GM12864 (cell line): ENCODE measurements at places on chromosomes 5 and 9.
A peak's percentile ranks its signal among the peaks of the same experiment; 100 is the strongest.

- DNase-seq: no peak
Measured at GRCh38 chr9:118711843-118712242, 657.4 kb downstream of the BRINP1 start.

GRCh38 chr9:1604942-1605560 lies 410.1 kb upstream of the SMARCA2 start:
- peak; percentile 5 for DNase-seq

GRCh38 chr9:121398374-121398773 lies 28.3 kb upstream of the STOM start:
- no peak for DNase-seq

- DNase-seq: peak; percentile 94
Measured at GRCh38 chr9:272251-273213, 57.9 kb downstream of the DOCK8 start.

GRCh38 chr9:22112870-22113821 lies 104.0 kb upstream of the CDKN2B start:
- no peak for DNase-seq

- DNase-seq: no peak
Measured at GRCh38 chr9:366620-367019, 152.0 kb downstream of the DOCK8 start.

DNA sequence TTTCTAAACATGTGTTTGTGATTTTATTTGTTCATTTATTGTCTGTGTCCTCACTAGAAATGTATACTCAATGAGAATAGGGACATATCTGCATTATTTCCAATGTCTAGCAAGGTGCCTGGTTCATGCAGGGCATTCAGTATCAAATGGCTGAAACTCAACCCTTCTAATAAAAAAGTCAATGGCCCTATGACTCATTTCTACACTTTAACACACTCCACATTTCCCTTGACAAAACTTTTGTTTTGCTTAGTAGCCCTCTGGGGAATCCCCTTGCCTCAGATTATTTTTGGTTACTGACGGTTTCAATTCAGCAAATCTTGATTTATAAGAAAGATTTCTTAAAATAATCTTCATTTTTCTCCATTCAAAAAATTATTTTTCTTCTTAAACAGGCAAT lies 206.0 kb upstream of the DMRTA1 start:
- no peak for DNase-seq

DNA sequence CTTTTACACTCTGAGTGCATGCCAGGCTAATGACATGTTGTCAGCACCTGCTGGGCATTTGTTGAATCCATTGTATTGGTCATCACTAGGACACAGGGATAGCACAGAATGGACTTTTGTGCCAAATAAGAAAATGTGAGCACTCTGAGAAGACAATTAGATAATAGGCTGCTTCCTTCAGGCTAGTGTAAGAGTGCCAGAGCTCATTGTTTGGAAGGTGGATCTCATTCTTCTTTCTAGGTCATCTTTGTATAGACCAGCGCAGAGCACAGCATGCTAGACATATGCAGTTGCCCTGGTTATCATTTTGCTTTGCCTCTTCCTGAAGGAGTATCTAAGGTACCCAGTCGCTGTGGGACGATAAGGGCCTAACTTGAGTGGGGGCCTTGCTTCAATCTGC lies 493.4 kb upstream of the COX7C start:
- no peak for DNase-seq

DNA sequence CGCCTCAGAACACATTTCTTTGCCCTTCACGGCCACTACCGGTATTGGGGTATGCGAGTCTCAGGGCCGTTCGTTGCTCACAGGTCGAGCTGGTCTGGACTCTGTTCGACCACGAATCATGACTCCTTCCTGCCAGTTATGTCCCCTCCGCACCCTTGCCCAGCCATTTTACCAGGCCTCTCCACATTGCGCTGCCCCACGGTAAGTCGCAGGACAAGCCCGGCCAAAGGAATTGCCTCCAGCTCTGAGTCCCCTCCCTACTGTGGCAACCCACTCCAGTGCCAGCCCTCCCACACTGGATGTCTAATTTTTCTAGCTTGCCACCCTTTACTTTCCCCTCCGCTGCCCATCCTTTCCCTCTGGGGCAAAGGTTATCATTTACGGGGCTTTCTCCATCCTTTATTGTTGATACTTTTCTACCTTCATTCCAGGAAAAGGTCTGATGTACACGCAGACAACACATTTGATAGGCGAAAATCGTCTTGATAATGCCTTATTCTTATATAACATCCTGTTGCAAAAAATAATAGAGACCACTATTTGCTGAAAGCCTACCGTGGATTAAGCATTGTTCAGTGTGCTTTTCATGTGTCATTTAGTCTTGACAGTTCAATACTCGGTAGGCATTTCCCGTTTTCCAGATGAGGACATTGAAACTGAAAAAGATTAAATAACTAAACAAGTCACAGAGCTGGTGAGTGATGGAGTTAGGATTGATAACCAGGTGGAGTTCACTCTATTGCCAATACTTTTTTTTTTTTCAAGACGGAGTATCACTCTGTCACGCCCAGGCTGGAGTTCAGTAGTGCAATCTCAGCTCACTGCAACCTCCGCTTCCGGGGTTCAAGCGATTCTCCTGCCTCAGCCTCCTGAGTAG lies 958 bp upstream of the HSPA5 start:
- DNase-seq: no peak

DNA sequence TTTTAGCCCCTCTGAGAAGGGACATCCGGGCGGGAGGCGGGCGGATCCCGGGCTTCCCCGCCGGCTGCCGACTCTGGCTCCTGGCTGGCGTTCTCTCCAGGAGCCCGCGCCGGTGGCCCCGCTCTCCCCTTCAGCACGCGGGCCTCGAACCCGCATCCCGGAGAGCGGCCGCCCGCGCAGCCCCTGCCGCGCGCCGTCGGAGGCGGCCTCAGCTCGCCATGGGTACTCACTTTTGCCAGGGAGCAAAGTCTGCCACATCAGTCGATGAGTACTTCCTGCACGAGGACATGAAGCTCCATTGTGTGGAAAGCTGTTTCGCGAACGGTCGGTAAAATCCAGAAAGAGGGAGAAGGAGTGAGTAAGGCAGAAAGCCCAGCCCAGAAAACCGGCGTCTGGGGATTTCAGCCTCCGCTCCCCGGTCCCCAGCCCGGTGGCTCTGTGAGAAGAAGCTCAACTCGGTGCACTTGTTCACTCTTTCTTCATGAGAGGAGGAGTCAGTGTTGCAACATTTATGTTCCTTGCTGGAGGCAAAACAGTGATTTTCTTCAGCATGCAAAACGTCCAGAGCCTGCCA lies at the start of gene PRLR:
Gene PRLR (minus strand): TSS at position 450 of the 574 bp plus-strand sequence. CDS start 140,867 bp downstream, outside the sequence.
- no peak for DNase-seq

GRCh38 chr9:99176527-99177013 lies 45.2 kb downstream of the ALG2 start:
- no peak for DNase-seq

- no peak for DNase-seq
Measured at GRCh38 chr5:66440202-66440680, 156.0 kb upstream of the MAST4 start.

GRCh38 chr9:80720579-80720978 lies 968.8 kb downstream of the TLE1 start:
- no peak for DNase-seq

GRCh38 chr5:60851626-60852025 lies 7.6 kb upstream of the ELOVL7 start:
- DNase-seq: no peak

DNA sequence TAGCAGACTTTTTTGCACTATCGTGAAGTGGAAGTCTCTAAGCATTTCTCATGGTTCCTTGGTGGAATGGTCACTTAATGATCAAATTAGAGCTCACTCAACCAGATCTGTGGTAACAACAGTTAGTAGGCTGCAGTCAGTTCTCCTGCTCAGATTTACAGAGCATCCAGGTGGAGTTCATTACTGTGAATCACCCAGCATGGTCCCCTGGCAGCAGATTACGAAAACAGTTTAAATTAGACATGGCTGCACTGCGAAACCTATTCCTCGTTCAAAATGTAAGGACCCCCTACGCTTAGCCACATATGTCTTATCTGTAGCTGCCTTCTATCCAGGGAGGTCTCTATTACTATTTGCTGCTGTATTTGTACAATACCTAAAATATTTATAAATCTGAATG lies 823.6 kb upstream of the ARRDC3 start:
- no peak for DNase-seq

DNA sequence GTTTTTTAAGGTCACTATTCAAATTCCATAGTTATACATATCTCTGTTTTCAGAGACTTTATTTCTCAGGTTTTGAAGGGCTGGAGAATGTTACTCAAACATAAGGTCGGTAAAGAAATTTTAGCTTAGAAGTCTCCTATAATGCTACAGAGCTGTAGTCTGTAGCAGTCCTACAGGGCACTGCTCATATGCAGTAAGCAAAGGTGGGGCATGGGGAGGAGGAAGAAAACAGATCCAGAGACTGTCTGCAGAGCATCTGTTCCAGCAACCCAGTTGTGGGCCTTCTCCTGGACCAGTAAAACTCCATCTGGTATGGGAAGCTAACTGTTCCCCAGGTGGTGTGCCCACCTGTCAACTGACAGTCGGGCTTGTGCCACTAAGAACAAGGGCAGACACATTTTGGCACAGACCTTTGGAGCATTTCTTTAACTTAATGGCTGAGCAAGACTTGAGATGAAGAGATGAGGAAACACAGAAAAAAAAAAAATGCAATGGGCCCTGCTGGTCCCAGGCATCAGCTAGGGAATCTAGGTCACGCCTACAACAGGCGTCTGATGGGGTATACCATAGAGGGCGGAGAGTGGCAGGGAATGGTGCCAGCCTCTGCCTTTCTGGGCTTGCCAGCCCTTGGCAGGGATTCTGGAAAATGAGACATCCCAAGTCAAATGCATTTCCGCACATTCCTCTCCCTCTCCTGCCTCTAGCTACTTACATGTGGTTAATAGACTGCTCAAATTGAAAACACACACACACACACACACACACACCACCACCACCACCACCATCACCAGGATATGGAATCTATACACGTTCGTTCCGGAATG lies 218.9 kb downstream of the ARL15 start:
- no peak for DNase-seq

DNA sequence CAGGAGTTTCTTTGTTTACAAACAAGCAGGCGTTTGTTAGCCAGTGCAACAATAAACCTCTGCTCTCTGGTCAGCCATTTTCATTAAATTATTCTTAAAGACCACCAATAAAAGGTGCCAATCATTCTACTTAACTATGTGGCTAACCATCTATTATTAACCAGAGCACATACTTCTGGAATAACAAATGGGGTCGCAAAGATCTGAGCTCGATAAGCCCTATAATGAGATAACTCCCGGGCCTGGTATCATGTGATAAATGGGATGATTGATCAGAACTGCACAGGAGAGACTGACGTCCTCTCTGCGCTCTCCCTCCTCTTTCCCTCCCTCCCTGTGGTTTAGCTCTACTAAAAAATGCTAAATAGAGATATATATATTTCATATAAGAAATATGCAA lies 488.2 kb downstream of the NTRK2 start:
- DNase-seq: no peak

DNA sequence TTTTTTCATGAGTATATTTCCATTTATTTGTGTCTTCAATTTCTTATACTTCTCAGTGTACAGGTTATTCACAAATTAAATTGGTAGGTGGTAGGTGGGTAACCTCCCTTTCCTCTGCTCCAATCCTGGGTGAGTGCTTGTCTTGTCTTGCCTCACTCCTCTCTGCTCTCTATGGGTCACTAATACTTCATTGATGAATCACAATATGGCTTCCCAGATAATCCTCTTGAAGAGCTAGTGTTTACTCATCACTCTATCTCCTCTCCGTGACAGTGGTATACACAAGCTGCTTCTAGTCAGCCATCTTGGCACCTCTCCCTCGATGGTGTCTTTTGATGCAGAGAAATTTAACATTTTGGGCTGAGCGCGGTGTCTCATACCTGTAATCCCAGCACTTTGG lies 331.8 kb upstream of the NMUR2 start:
- DNase-seq: no peak

DNA sequence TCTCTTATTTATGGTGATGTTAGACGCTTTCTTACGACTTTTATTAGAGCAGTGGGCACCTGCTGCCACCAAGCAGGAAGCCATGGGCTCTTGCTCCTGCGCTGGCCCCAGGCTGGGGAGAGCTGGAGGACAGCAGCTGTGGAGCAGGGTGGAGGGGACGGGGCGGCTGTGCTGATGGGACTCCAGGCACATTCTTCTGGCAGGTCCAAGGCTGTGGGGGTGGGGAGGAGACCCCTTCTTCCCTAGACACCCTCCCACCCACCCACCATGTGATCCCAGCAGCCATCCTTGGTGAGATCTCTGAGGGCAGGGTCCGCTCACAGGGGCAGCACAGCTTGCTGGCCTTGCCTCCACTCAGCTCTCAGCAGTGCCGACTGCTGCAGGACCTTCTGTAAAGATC lies 192.6 kb upstream of the IRX4 start:
- no peak for DNase-seq

GRCh38 chr5:178106556-178107239 lies 6.6 kb upstream of the N4BP3 start:
- no peak for DNase-seq

DNA sequence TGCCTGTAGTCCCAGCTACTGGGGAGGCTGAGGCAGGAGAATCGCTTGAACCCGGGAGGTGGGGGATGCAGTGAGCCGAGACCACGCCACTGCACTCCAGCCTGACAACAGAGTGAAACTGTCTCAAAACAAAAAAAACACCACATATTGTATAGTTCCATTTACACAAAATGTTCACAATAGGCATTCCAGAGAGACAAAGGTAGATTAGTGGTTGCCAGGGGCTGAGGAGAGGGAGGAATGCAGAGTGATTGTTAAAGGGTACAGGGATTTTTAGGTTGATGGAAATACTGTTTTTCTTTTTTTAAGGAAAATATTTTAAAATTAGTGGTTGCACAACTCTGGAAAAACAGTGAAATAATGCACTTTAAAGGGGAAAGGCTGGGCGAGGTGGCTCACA lies 19.6 kb downstream of the ETF1 start:
- no peak for DNase-seq

GRCh38 chr9:89982016-89982415 lies 377.2 kb downstream of the GADD45G start:
- no peak for DNase-seq

DNA sequence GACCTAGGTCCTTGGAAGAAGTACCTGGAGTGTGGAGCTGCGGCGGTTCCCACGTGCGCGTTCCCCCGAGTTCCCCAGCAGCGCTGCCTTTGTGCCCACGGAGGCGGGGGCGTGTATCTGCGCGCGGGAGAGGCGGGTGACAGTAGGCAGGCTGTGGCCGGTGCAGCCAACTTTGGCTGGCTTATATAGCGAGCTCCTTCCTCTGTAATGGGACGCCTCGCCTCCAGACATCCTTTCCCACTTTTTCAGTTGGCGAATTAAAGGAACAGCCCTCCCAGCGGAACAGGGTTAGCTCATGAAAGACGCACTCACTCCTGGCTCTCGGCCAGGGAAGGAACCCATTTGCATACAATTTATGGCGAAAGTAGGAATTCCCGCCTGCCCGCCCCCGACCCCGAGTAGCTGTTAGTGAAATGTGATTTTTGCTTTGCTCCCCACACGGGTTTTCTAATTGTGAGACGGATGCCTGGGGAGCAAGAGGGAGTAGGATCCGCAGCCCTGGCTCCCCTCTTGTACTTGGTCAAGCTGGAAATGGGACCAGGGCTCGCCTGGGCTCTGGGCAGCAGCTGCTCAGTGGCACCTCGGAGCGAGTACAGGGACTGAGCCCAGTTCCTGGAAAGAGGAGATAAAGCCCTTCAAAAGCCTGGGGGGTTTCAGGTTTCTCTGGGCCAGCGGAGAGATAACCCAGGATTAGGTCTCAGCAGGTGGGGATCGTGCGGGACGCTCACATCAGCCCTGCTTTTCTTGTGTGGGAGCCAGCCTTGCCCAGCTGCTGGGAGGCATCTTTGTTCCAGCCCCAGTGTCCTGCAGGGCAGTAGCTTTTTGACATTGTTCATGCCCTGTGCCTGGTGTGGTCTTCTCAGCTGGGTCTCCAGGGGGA lies at the start of gene TNC:
Gene TNC (minus strand): TSS at position 159 of the 880 bp plus-strand sequence. CDS start 27,139 bp downstream, outside the sequence.
- no peak for DNase-seq
